ENCODE measurements at places on chromosomes 13 and 19.

GRCh38 chr19:1883784-1884183, 1.5 kb downstream of the ABHD17A start:
- DNase-seq, result no peak

GRCh38 chr19:37007587-37008220, 70.5 kb upstream of the ZNF420 start:
- no peak for DNase-seq

DNA sequence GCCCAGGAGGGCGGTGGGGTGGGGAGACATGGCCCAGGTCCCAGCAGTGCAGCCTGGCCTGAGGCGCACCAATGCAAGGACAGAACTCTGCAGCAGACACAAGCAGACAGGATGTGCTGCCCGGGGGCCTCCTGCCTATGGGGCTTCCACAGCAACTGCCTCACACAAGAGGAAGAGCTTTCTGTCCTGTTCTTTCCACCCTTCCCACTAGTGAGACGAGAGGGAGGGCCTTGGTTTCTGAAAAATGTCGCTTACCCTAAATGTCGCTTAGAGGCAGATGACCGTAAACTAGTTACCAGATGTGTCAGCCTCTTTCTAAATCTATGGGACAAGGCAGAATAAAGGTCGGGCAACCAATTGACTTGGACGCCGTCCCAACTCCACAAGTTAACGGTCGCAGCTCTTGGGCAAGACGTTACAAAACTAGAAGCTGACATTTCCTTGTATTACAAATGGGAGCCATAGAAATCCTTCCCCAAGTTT, at the start of gene LAIR1:
Gene LAIR1 (minus strand): TSS at position 157 of the 483 bp plus-strand sequence. CDS start 127 bp downstream, at position 30.
- DNase-seq, result no peak

DNA sequence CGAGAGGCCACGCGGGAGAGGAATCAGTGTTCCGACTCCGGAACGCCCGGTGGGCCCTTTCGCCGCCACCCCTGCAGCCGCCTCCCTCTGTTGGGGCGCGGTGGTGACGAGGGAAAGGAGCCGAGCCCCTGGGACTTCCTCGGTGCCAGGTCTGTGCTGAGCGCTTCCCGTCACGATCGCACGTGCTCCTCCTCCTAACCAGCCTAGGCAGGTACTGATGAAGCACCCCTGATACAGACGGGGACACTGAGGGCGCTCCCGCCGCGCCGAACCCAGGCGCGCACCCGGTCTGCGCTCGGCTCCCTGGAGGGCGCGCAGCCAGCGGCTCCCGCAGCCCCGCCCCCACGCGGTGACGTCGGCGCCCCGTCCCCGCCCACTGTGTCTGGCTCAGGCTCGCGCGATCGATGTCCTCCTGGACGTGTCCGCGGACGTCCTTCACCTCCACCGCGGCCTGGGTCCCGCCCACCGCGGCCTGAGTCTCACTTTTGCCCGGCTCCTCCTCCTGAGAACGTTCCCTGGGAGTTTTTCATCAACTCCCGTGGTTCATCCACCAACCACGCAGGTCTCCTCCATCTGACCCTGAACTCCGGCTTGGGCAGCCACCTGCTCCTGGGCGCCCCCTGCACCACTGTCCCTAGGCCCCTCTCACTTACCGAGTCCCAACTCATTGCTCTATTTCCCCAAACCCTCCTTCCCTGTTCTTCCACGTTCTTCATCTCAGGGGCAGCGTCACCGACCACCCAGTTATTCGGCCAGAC, 2.6 kb upstream of the KLK15 start:
- peak; percentile 84 for DNase-seq

- DNase-seq, result no peak
Measured at GRCh38 chr13:85009447-85009846, 789.8 kb downstream of the SLITRK6 start.

GRCh38 chr13:60286707-60287106, 110.3 kb upstream of the TDRD3 start:
- DNase-seq, result no peak

DNA sequence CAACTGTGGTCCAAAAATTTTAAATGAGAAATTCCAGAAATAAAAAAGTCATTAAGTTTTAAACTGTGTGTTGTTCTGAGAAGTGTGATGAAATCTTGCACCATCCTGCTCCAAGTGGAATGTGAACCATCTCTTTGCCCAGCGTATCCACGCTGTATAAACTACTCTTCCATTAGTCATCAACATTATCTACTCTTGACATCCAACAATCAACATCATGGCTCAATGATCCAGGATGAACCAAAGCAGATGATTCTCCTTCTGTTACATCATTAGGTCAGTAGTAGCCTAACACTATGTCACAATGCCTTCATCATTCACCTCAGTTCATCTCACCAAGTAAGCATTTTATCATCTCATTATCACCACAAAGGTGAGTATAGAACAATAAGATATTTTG, 55.3 kb downstream of the SUCLA2 start:
- DNase-seq, result no peak

GRCh38 chr13:41487222-41487621, 29.9 kb downstream of the RGCC start:
- DNase-seq, result no peak

DNA sequence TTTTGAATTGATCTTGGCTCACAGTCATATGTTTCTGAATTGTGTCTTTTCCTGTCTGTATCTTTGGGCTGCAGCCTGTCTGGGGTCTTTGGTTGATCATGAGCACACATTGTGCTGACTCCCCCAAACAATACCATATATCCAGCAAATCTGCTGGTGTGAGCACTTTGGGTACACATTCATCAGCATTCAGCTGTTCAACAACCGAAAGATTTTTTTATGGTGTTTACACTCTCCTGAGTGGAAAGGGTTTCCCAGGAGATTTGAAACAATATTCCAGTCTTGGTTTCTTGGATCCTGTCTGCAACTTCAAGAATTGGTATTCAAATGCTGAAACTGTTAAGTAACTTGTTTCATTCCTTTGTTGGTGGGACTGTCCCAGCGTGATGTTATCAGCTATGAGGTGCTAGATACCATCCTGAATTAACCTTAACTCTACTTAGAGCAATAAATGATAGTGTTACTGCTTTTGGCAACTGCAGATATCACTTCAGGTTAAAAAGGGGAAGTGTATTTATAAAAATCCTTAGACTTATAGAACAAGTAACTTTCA, 78.4 kb upstream of the DIAPH3 start:
- no peak for DNase-seq

DNA sequence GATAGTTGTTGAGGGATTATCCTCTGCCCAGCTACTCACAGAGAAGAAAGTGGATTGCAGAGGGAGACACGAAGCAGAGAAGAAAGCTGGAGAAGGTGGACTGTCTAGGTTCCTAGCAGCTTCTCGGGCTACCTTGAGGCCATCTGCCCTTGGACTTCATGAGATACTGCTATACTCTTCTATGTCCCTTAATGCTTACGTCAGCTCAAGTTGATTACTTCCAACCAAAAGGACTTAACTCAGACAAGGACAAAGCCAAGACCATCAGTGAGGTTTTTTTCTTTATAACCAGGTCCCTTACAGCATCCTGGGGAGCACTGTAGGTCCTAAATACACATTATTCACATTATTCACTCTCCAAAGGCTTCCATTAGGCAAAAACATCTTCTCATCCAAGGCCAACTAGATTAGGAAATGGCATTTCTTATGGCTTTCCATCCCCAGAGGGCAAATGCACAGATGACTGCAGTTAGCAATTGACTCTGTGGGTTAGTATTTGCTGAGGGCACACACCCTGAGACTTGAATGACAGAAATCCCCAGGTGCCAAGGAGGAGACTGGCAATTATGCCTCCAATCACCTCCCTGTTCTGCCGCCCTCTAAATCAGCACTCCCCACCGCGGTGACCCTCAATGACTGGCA, 4.1 kb upstream of the UBE2L5 start:
- DNase-seq, result no peak

GRCh38 chr19:2727640-2727944, 6.4 kb upstream of the DIRAS1 start:
- DNase-seq, result no peak

DNA sequence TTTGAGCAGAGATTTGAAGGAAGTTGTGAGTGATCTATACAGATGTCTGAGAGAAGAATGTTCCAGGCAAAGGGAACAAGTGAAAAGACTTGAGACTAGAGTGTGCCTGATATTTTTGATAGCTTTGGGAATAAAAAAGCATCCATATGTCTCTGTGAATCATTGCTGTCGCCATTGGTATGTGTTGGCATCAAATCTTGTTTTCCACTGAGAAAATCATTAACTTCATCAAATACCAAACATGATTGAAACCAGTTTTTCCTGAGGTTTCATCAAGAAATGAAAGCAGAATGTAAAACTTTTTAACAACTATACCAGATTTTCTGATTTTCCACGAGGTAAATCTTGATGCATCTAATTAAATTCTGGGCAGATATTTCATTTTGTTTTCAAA, 862.6 kb downstream of the DIAPH3 start:
- no peak for DNase-seq

GRCh38 chr19:29834991-29835846, 23.4 kb downstream of the CCNE1 start:
- DNase-seq, result peak; percentile 91

DNA sequence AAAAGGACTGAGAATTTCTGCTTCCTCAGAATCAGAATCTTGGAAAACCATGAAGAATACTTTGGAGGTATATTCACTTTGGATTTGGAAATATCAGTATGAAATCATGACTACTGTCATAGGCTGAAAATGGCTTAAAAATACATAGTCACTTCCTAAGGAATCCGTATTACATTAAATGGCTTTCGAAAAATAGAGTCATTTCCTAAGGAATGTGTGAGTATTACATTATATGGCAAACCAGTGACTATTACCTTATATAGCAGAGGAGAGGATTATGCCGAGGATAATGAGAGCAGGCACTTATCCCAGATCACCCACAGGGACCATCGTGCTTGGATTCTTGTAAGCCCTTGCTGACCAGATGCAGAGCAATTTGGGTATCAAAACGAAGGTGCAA, 1471.8 kb downstream of the EFNB2 start:
- no peak for DNase-seq

DNA sequence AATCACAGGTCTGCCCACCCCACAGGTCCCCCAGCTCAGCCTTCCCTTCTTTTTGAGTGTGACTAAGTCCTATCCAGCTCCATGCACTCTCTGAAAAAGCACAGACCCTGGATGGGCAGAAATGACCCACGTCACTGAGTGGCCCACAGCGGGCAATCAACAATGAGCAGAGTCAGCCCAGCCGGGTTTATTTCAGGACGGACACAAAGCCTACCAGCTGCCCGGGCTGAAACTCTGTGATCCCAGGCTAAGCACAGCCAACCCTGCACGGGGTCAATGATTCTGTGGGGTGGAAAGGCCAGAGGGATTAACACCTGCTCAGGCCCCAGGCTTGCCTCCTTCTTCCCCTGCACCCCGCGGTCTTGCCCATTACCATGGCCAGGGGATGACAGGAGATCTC, 8.4 kb downstream of the NAPA start:
- no peak for DNase-seq

GRCh38 chr13:25910991-25911419, 140.8 kb downstream of the SHISA2 start:
- DNase-seq, result no peak

DNA sequence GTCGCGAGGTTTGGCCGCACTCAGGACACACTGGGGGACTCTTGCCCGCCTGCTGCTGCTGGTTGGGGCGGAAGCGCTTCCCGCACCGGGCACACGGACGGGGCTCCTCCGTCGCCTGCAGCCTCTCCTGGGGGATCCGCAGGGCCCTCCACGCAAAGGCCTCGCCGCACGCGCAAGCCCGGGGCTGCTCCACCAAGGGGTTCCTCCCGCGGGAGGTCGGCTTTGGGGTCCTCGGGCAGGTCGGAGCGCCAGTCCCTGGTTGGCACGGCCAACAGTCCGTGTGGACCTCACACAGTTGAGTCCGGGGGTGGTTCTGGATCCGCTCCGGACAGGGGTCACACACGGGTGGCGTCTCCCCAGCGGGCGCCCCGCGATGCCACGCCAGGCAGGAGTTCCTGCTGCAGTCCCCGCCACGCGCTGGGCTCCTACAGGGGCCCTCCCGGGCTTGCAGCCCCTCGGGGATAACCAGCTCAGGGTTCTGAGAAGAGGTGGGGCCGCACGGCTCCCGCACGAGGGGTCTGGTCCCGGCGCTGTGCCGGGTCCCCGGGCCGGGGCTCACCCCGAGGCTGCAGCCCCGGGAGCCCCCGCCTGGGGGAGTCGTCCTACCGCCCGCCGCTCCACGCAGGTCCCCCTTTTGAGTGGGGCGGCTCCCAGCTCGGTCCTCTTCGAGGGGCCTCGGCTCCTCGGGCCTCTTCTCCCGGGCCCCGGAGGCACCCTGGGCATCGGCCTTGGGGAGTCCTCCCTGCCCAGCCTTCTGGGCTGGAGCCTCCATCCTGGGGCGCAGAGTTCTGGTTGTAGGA, 6.2 kb upstream of the ZNF497 start:
- no peak for DNase-seq

DNA sequence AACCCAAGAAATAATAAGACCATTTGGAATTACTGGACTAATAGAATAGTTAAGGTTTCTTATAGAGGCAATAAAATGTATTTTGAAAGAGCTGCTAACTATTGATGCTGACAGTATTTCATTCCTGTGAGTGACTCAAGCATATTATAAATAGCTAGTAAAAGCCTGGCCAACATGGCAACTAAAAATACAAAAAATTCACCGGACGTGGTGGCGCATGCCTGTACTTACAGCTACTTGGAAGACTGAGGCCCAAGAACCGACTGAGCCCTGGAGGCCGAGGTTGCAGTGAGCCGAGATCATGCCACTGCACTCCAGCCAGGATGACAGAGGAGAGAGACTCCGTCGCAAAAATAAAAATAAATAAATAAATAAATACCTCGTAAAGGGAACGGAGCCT, 5.4 kb upstream of the ICAM3 start:
- DNase-seq, result no peak

GRCh38 chr19:29539131-29539530, 13.3 kb downstream of the VSTM2B start:
- DNase-seq, result no peak

DNA sequence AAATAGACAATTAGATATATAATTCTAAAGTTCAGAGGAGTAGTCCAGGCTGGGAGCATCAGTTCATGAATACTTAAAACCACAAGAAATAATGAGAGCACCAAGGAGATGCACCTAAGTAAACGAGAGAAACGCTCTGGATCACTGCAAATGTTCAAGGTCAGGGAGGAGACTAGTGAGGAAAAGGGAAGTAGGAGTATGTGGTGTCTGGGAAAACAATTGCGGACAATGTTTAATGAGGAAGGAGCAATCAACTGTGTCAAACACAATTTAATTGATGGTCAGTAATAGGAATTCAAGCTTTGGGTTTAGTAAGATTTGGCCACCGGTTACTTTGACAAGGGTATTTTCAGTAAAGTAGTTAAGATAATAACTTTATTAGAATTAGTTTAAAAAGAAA, 652.2 kb downstream of the DACH1 start:
- DNase-seq, result no peak

DNA sequence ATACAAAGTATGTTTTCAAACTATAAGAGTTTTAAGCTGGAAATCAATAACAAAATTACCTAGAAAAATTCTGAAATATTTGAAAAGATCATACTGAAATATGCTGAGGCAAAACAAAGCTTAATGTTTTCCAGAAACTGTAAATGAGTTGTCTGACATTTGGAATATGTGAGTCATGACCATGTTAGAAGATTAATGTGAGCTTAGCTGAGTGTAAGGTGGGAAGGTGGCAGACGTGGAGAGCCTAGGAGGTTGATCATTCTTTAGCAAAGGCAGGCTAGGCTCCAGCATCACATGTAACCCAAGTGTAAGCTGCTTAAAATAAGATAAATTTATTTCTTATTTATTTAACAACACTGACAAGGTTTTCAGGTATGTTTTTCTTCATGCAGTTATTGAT, 2086.1 kb upstream of the PCDH20 start:
- DNase-seq, result no peak

GRCh38 chr13:24064371-24064770, 96.1 kb upstream of the SPATA13 start:
- no peak for DNase-seq

GRCh38 chr19:17078920-17079709, 3.5 kb downstream of the MYO9B start:
- no peak for DNase-seq
